NCI-H69 (cell line): ENCODE measurements at places on chromosomes 1 and 21.

- DNase-seq = no peak
These were observed 27.2 kb downstream of the IRF2BP2 start for GRCh38 chr1:234582681-234583301.

DNA sequence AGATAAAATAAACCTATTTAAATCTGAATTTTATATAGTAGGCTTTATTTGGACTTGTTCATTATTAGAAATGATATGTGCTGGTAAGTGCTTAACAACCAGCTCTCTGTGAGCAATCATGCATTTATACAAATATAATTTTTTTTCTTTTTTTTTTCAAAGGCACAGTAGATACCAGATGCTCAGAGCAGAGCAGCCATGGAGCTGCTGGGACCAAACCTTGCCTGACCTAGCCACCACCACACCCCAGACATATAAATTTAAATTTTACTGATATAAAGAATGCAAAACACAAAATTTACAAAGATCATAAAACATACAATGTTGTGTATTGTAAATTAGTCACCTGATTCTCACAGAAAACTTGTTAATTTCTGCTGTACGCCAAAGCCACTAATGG, 290.6 kb downstream of the SDCCAG8 start:
- DNase-seq = no peak

GRCh38 chr1:11513681-11514080, 34.7 kb downstream of the DISP3 start:
- no peak for DNase-seq

GRCh38 chr1:31295874-31296485, 608 bp downstream of the SNRNP40 start:
- DNase-seq = no peak

DNA sequence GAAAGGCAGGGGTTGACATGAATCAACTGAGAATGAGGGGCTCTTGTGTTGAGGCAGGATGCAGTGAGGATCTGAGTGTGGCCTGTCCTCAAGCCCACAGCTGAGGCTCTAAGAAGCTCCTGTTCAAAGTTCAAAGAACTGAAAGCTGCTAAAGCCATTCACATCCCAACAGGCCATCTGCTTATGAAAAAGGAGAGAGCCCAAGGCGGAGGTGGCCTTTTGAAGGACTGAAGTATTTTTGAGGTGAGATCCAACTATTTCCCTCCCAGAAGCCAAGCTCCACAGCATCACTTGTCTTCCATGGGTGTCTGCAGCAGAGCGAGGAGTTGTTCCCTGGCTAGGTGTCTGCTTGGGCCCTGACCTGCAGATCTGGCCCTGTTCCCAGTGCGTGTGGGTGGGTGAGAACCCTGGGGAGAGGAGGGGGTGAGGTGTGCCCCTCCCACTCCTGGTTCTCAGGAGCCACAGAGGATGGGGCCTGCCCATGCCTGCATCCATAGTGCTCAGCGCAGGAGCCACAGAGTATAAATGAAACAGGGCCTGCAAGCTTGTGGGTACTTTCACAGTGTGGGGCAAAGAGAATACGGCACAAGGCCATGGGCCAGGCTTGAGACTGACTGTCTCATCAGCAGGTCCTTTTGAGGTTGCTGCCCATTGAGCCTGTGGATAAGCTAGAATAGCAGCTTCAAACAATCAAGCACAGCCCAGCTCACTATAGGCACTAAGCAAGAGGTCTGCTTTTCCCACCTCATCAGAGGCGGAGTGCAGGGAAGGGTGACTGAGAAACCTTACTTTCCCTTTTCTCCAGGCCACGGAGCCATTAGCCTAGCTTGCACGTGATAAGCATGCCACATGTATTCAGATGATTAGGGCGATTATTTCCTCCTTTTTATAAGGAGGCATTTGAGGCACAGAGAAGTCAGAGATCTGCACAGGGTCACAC, 15.7 kb downstream of the REG4 start:
- peak; percentile 3 for DNase-seq

DNA sequence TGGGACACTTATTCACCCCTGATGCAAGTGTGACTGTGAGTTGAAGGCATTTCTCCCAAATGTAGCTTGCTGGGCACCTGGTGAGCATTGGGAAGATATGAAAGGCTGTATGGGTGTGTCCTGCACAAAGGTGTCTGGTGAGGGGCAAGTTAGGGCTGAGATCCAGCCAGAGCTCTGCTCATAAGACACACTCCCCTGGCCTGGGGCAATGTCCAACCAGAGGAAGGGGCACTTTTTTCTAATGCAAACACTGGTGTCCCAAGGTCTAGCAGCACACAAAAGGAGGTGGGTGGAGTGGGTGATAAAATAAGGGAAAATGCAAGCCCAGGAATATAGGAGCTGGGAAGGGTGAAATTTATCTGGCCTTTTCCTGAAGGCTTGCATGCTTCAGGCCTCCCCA, 57.0 kb upstream of the TRABD2B start:
- DNase-seq = no peak

DNA sequence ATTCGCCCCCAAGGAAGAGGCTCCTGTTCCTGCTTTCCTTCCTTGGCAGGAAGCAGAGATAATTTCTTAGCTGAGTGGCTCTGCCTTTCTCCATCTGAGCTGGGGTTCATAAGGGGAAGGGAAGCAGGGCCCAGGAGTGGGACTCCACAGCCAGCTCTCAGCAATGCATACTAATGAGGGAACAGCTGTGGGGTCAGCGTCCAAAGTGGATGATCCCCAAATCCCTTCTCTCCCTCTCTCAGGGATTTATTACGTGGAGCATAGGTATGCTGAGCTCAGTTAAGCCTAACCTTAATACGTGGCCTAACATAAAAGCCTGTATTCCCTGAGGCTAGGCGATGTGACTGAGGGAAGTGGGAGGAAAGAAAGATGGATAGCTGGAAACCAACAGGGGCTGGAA, 87.3 kb upstream of the CTTNBP2NL start:
- no peak for DNase-seq
